NCI-H1048 (cell line): ENCODE measurements at places on chromosomes 11 and 22.

GRCh38 chr11:61901397-61901796 is 10.1 kb upstream of the FADS3 start:
- DNase-seq = no peak

DNA sequence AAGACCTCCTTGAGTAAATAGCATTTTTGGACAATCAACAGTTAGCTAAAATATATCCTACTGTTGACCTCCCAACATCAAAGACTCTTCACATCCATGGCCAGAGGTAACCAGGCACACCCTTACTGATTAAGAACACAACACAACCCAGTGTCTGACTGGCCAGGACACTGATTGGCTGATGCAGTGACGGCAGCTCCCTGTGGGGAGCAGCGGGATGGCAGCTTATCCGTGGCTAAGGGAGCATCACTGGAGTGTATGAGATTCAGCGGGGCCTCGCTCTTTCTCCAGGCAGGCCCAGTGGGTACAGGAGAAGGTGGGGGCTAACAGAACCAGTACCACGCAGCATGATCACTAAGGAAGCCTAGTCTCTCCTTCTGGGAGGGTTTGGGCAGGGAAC is 10.3 kb upstream of the IL2RB start:
- DNase-seq = no peak

DNA sequence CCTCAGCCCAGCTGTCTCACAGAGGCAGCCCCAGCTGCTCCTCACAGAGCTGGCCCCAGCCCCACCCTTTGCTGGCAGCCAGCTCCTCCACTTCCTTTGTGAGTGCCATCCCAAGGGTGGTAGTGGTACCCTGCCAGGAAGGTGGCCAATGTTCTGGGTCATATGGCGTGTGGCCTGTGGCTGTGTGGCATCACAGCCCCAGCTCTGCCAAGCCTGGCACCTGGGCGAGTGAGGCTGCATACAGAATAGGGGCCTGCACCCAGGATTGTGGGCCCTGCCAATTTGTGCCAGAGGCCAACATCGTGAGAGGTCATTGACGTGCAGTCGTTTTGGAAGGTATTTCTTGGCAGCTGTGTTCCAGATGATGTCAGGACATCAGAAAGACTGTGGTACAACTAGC is 10.7 kb downstream of the TUB start:
- DNase-seq = no peak

- DNase-seq = no peak
Measured at GRCh38 chr11:117669062-117669461, 128.0 kb downstream of the DSCAML1 start.

DNA sequence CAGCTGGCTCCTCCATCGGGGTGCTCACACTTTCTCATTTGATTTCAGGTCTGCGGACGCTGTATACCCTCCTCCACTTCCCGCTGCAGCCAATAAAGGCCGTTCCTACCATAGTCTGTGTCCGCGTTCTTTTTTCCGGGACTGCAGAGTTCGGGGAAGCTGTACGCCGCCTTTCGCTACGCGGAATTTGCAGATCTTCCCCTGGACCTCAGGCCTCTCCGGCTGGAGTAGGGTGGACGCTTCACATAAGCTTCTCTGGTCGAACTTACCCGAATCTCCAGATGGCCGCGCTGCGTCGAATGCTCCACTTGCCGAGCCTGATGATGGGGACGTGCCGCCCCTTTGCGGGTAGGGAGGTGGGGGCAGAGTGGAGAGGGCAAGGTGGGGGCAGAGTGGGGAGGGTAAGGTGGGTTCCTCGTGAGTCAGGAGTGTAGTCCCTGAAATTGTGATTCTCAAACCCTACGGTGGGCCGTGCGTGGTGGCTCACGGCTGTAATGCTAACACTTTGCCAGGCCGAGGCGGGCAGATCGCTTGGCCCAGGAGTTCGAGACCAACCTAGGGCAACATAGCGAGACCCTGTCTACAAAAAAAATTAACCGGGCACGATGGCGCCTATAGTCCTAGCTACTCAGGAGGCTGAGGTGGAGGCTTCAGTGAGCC is 617 bp downstream of the CSKMT start:
- no peak for DNase-seq

DNA sequence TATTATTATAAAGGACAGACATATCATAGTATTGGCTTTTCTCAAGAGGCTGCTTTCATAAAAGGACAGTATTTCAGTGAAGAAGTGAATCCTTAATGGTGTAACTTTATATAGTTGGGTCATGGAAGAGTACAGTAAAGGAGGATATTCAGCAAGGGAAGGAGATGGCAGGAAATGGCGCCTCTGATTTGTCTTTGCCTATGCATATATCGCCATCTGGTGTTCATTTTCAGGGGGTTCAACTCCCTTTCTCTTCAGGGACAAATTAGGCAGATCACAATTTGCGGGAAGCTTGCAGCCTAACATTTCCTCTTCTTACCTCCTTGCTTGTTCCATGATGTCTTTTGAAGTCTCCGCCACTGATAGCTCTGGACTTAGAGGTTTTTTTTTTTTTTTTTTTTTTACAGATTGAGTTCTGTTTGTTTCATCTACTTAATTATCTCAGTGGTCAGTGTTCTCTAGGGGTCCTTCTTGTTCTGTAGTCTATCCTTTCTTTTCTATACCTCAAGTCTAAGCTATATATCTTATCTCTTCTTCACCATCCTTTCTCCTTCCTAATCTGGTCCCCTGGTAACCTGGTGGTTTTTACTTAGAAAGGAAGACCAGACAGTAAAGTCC is 21.8 kb upstream of the RRM1 start:
- DNase-seq = no peak

DNA sequence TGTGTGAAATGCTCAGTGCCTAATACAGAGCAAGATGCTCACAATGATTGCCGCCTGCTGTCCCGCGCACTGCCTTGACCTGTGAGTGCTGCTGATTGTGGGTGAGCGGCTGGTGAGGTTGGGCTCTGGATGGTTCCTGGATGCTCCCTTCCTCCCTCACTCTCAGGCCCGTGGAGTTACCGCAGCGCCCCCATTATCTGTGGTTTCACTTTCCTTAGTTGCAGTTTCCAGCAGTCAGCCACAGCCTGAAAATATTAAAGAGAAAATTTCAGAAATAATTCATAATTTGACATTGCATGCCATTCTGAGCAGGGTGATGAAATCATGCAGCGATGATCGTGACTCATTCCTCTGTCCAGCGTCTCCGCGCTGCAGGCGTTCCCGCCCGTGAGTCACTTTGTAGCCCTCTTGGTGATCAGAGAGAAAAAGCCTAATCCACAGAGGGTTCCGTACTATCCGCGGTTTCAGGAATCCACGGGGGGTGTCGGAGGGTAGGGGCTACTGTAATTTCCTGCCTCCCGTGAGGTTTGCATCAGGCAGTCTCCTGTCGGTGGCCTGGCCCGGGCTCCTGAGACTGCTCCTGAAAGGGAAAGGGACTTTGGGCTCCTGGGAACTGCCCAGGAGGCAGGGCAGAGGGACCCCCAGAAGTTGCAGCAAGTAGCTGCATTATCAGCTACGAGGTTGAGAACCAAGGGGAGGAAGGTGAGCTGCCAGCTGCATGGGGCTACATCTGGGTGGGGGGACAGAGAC is 10.6 kb downstream of the RPL3 start:
- DNase-seq = no peak

GRCh38 chr11:22635689-22636088 is 10.1 kb upstream of the FANCF start:
- no peak for DNase-seq

DNA sequence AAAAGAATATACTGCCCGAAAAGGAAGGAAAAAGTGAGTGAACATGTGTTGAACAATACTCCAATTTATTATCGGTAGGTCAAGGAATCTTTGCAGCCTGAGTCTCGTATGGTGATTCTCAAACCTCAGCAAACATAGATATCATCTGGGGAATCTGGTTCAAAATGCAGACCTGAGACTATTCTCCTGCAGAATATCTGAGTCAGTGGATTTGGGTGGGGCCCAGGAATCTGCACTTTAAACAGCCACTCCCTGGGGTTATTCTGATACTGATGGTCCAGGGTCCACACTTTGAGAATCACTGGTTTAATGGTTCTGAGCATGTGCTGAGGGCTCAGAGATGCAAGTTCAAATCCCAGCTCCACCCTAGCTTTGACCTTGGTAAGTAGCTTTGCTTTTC is 53.6 kb upstream of the GRK3 start:
- DNase-seq = no peak
